ENCODE measurements at places on chromosomes 12 and 14.
A peak's percentile ranks its signal among the peaks of the same experiment; 100 is the strongest.

DNA sequence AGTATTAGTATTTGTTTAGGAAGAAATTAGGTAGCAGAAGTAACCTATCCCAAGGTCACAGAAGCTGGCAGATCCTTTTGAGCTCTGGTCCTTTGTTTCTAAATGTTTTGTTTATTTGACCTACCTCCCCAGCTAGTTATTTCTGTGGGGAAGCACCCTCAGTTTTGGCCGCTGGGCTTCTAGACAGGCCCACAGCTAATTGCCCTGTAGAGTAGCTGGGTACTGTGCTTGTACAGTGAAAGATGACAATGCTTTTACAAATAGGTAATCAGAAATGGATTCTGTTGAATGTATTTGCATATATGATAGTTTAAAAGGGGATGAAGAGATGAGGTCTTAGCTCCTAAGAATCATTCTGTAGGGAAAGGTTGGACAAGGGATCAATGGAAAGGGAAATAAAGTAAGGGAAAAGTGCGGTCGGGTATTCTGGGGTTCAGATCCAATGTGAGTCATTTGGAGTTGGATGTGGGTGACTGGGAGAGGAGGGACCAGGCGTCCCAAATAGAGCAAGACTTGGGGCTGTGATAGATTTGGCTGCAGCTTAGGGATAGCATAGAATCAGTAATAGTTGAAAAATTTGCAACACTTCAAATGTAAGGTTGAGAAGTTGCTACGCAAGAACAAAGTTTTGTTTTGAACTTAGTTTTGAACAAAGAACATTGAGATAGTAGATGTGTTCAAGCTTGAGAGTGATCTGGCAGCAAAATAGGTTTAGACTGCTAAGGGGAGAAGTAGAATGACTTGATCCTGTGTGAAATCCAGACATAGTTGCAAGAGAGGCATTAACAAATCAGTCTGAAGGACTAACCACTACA lies 3.6 kb downstream of the NUDT4 start:
- no peak for DNase-seq

DNA sequence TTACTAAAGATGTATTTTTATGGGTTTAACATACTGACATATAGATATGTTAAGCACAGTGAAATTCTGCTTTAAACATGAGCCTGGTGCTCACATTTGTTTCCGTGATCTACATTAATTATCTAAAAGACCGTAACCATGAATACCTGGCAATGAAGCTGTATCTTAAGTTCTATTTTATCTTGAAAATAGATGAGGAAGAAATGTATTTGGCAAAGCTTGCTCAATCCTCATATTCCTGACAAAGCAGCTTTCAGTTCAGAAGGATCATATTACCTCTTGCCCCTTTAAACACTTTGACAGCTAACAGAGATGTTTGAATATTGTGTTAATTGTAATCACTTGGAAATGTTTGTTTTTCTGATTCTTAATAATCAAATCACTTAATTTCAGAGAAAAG lies 9.8 kb downstream of the EPYC start:
- DNase-seq: no peak

DNA sequence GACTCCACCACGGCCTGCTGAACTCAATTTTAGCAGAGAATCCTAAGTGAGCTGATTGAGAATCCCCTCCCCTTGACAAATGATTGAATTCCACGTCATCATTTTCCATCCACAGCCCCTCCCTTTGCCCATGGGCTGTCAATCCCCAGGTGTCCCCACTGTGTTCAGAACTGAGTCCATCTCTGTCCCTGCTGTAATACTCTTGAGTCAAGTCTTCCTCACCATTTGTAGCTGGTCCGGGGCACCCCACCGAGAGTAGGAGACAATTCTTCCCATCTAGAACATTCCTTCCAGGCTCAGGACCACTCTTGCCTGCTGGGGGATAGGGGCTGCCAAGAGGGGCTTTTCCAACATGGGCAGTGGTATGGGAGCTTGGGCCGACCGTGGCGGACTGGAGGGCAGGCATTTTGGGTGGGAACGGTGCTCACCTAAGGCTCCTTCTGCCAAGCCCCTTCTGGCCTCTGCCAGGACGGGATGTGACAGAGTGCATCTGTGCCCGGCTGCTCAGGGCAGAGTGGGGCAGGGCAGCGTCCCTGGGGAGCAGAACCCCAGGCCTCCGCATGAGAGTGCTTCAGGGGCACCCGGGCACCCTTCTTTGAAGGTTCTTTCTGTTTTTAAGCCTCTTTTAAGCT lies 218.1 kb upstream of the RTL1 start:
- DNase-seq: no peak

- no peak for DNase-seq
Observed at GRCh38 chr12:19894803-19895202, 455.5 kb downstream of the AEBP2 start.

DNA sequence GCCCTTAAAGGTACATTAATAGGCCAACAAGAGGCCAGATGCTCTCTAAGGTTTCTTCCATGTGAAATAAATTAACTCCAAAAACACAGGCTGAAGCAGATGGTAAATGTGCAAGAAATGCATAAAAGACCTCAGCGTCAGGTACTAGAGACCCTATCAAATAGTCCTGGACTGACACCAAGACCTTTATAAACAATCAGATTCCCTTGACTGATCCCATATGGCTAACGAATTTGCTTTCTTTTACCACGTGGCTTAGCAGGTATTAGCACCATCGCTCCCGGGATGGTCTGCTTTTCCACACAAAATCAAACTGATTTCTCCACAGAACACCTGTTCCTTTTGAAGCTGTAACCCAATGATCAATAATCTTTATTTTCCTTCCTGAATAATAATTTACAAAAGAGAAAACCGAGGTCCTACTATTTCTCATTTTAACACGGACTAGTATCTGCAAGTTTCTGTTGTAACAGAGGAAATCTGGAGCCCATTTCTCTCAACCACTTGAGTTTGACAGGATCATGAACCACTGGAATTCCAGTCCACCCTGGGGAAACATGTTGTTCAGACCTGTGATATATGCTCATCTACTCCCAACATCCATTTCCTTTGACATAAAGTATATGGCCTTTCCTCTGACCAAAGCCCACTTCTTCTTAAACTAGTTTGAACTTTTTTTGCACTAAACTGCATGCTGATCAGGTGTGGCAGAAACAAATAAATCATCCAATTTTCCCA lies 48.2 kb upstream of the DAAM1 start:
- no peak for DNase-seq

DNA sequence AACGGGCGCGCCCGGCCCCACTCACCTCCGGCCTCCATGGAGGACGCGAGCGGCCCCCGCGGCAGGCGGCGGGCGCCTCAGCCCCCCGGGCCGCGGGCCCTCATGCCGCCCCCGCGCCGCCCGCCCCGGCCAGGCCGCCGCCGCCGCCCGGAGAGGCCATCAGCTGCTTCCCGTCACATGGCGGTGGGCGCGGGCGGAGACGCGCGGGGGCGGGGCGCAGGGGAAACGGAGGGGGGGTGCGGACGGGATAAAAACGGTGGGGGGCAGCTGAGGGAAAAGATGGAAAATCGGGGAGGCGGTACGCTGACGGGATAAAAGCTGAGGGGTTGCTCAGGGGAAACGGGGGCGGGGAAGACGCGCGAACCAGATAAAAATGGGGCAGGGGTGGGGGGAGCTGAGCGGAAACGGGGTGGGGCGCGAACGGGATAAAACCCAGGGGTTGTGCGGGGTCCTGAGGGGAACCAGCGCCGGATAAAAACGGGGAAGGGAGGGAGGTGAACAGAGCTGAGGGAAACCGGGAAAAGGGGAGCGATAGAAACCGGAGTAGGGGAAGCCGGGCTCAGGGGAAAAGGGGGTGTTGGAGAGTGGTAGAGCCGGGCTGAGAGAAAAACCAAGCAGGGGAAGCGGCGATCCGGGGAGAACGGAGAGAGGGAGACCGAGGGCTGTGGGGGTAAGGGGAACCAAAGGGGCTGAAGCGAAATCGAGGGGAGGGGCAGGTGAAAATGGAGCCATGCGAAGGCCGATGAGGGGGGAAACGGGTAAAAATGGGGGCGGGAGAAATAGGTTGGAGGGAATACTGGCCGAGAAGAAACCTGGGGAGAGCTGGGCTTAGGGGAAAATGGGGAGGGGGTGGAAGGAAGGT lies at the start of gene WSB2:
TSS of gene WSB2 (minus strand) at position 169 of the 862 bp plus-strand sequence. CDS start at position 38, 131 bp downstream.
- peak; percentile 24 for DNase-seq

- DNase-seq: no peak
Observed at GRCh38 chr12:68675101-68675842, 11.5 kb upstream of the NUP107 start.

- DNase-seq: no peak
Observed at GRCh38 chr12:15011162-15011561, 38.3 kb downstream of the PDE6H start.

GRCh38 chr14:103122947-103123633 lies at the start of gene TNFAIP2:
Gene TNFAIP2 (plus strand): TSS chr14:103123461. CDS start chr14:103126458, 2,997 bp downstream.
- no peak for DNase-seq

GRCh38 chr14:97707603-97708002 lies 910.4 kb downstream of the VRK1 start:
- DNase-seq: no peak

DNA sequence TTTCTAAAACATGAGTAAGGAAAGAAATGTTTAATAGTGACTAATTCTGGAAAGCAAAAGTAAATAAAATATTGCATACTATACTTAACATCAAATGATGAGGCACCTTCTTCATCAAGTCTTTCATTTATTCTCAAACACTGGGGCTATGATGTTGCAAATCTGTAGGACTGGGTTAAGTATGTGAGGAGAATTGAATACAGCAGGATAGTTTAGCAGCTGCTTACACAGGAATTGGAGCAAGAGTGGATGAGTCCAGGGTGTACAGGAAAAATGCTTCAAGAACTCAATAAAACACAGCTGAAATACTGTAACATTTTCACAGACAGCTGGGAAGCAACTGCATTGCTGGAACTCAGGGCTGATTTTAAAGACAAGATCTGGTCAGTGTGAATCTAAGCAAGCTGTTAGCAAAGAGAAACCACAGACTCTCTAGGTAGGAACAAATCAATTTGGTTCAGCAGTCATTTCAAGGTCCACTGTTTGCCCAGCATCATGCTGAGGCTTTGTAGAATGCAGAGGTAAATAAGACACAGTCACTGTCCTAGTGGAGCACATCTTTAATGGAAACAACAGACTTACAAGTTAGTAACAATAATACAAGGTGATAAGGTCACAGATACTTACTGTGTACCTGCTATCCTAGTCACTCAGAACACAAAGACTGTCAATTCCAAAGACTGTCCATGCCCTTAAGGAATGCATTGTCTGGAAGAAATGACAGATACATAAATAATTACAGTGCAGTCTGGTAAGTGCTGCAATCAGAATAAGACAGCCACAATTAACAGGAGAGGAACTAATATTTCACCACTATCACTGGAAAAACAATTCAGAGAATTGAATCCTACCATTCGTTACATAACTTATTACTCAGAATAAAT lies 96.8 kb upstream of the DACT1 start:
- no peak for DNase-seq

DNA sequence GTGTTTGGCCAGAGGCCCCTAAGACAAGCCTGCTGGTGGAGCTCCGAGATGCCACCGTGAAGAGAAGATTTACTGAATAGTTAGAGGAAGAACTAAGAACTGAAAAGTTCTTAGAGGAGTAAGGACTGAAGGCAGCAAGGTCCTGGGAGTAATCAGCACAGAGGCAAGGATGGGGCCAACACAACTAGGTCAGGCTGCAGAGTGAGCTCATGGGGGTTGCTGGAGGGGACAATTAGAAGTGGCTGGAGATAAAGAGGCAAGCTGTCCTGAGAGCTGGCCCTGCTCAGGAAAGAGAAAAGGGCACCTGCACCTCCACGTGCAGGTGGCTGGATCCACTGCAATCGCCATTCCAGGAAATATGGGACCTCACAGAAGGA lies 52.7 kb downstream of the NFKBIA start:
- DNase-seq: no peak

GRCh38 chr12:16243487-16244412 lies 33.7 kb downstream of the SLC15A5 start:
- DNase-seq: no peak

DNA sequence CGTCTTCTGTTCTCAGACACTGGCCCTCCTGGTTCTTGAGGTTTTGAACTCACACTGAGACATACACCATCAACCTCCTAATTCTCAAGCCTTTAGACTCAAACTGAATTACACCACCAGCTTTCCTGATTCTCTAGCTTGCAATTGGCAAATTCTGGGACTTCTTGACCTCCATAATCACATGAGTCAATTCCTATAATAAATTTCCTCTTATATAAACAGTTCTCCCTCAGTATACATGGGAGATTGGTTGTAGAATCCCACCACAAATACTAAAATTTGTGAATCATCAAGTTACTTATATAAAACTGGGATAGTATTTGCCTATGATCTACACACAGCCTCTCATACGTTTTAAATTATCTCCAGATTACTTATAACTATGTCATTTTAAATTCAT lies 162.2 kb downstream of the DIO2 start:
- no peak for DNase-seq

DNA sequence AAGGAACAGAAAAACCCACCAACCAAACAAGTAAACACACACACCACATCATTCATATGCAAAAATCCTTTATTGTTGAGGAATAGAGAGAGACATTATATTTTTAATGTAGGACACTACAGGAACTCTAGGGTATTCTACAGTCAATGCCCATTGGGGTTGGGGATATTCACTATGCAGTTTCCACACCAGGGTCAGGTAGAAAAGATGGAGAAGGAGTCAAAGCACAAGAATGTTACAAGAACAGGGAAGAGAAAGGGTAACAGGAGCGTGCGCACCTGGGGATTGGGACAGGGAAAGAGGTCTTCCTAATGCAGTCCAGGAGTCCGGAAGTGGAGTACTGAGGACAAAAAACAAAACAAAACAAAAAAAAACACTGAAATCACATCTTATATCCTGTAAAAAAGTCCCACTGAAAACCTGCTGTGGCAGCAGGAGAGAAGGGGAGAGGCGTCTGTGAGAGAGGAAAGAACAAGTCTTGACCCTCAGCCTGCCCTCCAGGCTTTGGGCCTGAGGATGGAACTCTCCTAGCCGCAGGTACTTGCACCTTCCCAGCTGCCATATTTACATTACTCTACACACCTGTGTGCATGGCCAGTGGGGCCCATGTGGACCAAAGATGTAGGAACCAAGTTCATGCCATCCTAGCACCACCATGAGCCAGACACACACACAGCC lies 3.7 kb upstream of the ZBTB39 start:
- DNase-seq: no peak

GRCh38 chr12:104758771-104759170 lies 199.3 kb downstream of the SLC41A2 start:
- no peak for DNase-seq

DNA sequence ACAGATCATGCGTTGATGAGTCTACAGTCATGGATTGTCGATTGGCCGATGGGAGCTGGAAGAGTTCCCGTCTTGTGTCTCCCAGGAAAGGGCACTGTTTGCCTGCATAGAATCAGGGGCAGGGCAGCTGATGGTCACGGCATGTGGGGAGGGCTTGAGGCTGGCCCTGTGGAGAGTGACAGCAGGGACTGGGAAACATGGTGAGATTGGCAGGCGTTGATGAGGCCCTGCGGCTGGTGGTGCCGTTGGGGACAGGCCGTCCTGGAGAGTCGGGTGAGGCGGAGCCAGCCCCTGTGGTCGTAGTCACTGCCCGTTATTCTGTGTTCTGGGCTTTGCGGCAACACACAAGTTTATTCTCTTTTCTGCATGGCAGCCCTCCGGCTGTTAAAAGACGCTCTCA lies 52.9 kb downstream of the TECPR2 start:
- DNase-seq: no peak

Data from memory B cell (primary cell).